Stimulated activated CD4-positive, alpha-beta T cell treated with anti-CD3 and anti-CD28 coated beads, Interleukin-1b, Interleukin-23, amount 100 ng/mL, for 1 hour (primary cell): ENCODE measurements at places on chromosomes 7 and 10.

GRCh38 chr7:74289659-74290552 lies 699 bp downstream of the CLIP2 start:
- DNase-seq, result no peak

DNA sequence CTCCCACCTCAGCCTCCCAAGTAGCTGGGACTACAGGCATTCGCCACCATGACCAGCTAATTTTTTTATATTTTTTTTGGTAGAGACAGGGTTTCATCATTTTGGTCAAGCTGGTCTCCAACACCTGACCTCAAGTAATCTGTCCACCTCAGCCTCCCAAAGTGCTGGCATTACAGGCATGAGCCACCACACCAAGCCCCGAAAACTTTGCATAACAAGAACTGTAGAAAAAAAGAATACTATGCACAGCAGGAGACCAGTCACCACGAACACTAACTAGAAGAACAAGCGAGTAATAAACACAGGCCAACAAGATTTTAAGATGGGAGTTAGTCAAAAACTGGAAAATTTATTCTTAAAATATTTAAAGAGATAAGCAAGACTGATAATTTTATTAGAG lies 447.0 kb downstream of the ETV1 start:
- no peak for DNase-seq

DNA sequence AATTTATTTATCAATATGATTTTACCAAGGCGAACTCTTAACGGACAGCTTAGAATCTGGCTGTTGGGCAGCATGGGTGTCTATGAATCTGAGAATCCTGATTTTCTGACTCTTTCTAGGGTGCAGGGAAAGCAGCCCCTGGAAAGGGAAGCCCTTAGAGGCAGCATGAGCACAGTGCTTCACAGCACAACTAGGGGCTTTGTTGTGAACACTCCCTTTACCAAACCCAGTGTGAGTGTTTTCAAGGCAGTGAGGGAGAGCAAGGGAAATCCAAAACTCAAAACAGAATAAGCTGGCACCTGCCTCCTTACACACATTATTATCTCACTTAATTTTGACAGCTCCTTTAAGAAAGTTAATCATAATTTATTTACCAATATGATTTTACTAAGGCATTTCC lies 116.3 kb upstream of the CSTF2T start:
- no peak for DNase-seq

DNA sequence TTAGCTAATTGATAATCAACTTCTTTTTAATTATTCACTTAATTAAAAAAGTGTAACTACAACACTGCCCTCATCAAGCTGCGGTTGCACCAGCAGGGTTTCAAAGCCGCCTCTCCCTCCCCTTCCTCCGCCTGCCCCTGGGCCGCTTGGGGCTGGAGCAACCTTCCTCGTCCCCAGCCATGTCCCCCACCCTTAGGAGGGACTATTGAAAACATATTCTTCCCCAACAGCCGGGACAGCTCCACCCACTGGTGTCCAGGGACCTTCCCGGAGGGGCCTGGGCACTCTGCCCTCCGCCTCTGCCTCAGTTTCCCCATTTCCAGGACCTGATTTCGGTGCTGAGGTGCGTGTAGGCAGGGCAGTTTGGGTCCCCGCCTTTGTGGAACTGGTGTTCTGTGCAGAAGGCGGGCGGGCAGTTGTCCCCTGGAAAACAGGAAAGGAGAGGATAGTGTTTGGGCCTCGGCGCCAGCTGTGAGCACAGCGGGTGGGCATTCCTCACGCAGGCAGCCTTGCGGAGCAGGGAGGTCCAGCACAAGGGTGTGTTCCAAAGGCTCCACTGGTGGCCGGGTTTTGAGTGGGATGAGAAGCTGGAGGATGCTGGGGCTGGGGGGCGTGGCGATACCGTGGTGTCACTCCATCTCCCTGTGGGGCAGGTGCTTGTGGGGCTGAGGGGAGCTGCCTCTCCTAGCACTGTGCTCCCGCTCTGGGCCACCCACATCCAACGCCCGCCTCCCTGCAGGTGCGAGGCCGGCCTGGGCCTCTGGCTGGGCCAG lies 15.7 kb downstream of the UNCX start:
- no peak for DNase-seq

GRCh38 chr10:51527522-51528219 lies 171.7 kb downstream of the CSTF2T start:
- DNase-seq, result no peak

DNA sequence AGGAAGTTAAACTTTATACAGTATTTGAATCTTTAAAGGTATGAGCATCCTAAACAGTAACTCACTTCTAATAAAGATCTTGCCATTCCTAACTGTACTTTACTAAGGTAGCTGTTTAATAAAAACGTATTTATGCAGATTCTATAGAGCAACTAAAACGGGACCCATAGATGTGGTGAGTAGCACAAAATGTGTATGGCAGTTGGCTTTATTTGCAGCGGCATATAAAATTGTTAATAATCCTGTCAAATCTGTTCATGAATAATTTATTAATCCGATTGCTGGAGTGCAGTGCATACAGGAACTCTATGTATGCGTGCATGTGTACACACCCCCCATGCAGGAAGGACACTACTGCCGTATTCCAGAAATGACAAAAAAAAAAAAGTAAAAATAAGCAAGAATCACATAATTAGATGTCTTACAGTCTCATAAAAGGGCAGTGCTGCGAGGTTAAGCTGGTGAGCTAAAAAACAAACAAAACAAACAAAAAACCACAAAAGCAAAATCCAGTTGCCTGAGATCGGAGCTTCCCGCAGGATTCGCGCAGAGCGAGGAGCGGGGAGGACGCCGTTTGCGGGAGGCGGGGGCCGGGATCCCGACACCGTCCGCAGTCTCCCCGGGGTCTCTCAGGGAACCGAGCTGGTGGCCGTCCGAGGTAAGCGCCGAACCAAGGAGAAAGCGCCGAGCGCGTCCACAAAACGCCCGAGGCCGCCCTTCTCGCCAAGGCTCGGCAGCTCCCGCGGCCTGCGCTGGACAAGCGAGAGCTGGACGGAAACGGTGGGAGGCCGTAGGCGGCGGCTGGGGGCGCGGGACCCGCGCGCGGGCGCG lies 518 bp upstream of the COMMD3 start:
- no peak for DNase-seq
